ENCODE measurements at places on chromosomes 5 and 9.

DNA sequence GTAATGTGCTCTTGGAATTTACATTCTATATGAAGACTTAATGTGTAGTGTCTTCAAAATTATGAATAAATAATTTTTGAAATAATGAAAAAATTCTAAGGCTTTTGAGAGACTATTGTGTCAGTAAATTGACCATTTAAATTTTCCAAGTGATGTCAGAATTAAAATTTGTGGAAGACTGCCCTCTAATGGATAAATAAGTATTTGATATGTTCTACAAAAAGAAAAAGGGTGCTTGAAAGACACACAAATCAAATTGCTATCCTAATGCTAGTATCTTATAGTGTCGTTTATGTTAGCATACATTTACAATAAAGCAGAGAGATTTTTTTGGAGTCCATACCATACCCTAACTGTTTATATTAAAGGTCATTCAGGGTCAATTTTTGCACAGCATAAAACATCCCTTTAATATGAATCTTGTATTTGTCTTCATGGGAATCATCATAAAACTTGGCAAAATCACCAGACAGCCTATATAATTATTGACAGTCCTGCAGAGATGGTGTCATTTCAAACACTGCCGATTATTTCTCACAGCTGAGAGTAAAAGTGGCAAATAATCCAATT, 120.8 kb upstream of the SLC27A6 start:
- peak; percentile 6 for DNase-seq

GRCh38 chr5:133847886-133848285, 120.5 kb downstream of the C5orf15 start:
- no peak for DNase-seq

- DNase-seq = no peak
Measured at GRCh38 chr9:68429631-68430030, 73.2 kb downstream of the PGM5 start.

- no peak for DNase-seq
Measured at GRCh38 chr5:14211818-14212803, 69.0 kb downstream of the TRIO start.

DNA sequence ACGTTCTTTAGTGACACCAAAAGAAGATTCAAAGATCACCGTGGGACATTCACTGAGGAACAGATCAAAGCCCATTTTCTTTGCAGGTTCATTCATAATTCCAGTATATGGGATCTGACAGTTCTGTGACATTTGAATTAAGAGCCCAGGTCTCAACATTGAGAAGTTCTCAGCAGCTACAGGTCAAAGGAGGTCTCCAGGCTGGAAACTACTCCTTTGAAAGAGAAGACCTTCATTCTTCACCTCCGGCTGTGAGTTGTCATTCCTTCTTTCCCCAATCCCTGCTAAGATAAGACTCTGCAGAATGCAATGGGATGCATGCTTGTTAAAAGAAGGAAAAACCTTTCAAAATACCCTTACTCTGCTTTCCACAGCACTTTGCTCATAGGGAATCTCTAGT, 79.0 kb downstream of the COL23A1 start:
- DNase-seq = no peak

GRCh38 chr5:136082390-136083193, 50.1 kb upstream of the SMAD5 start:
- DNase-seq = peak; percentile 65

Measured in HFFc6 (cell line).